ENCODE measurements at places on chromosomes 12 and 14. TPM values are rescaled to one million over a fixed set of nuclear protein-coding genes. Genes with fewer than 3 reads are reported as not detected.

Gene CDK4
- 255 TPM for total RNA-seq

Gene UBE2N
- 152 TPM for total RNA-seq

Gene FOXG1
- total RNA-seq = 0.25 TPM

Gene KLRD1
- total RNA-seq = not detected

Gene DNAI7
- total RNA-seq = 0.16 TPM

Gene TSPAN19
- total RNA-seq = not detected

Gene CHPT1
- total RNA-seq = 64.8 TPM

Gene SLC38A6
- total RNA-seq = 18.1 TPM

Gene FAM161B
- 1.8 TPM for total RNA-seq

Measured in A549 treated with dexamethasone at 1 μM for 4 hours (cell line).